ENCODE measurements at places on chromosomes 16 and 17. TPM values are rescaled to one million over a fixed set of nuclear protein-coding genes. Genes with fewer than 3 reads are reported as not detected.

DNA sequence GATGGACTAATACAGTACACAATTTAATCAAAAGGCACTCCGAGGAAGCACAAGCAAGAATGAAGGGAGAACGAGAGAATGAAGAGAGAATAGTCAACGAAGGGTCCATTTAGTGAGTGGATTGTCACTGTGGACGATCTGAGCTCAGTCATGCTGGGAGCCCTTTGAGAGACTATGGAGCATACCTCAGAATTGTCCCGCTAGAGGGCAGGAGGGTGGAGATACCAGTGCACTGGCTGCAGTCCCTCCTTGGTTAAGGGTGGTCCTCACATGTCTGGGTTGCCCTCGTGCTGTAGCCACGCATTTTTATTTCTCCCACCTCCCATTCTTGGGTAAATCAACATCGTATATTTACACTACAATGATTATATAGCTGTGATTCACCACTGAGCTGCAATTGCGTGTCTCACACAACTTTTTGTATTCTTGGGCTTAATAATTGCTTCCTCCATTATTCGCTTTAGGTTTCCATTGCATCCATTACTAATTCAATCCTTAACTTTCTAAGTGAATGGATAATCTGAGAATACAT, 33.2 kb upstream of the FAM20A start:
- no peak for DNase-seq

GRCh38 chr17:56213031-56213430, 59.8 kb downstream of the ANKFN1 start:
- DNase-seq: no peak

DNA sequence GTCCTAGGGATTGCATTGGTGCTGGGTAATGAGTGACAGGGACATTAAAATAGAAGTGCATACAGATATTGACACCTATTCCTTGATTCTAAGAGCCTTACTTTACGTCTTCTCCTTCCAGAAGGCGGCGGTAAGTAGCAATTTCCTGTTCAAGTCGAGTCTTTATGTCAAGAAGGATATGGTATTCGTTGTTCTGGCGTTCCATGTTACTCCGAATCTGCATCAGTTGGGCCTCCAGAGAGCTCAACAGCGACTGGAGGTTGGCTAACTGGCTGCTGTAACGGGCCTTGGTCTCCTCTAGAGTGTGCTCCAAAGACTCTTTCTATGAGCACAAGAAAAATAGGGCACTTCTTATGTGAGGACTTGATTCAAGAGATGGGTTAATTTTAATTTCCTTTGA, 7.0 kb downstream of the KRT20 start:
- DNase-seq: no peak

TBX6 gene
- polyA plus RNA-seq: 0.85 TPM

SLC6A2 gene
- 0.13 TPM for polyA plus RNA-seq

DNA sequence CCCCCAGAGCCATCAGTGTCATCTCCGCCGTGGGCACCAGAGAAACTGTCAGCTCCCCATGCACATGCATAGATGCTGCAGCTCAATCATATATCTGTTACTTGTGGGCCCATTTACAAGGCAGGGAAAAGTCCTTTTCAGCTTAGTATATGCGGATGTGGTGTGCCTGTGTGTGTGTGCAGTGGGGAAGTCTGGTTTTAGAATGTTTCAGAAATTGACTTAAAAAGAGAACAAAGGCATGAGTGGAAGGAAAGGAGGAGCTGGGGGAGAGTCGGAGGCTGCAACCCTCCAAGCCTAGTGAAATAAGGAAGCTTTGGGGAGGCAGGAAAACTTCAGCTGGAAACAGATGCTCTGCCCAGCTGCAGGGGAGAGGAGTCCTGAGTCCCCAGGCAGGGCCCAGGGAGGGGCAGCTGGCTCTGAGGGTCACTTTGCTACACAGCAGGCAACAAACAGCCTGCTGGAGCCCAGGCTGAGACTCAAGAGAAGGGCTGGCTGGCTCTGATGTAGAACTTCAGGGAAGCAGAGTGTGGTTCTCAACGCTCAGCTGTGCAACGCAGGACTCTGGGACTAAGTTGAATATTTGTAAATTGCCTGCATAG, 11.1 kb upstream of the CD300LD start:
- no peak for DNase-seq

METRNL gene
- 13.7 TPM for polyA plus RNA-seq

GRCh38 chr16:71986131-71986530, 14.1 kb downstream of the PKD1L3 start:
- no peak for DNase-seq

DNA sequence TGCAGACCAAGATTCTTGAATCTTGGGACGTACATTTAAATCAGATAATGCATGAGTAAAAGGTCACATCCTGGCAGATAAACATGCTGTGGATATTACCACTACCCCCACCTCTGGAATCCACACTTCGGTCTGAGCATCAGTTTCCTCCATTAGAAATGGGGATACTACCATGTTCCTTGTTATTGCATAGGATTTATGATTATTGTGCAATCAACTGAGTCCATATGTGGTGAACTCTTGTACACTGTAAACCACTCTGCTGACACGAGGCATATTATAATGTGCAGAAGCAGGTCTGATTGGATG, 108.7 kb downstream of the VAT1L start:
- DNase-seq: no peak

DNA sequence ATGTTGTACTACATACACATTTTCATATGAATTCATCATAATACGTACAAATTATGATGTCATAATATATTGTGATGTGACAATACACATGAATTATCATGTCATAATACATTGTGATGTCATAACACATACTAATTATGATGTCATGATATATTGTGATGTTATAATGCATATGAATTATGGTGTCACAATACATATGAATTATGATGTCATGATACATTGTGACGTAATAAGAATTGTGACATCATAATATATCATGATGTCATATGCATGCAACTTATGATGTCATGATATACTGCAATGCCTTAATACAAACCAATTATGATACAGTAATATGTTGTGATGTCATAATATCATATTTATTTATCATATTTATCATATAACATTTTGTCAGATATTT, 2074.3 kb downstream of the TP53TG3F start:
- no peak for DNase-seq

DNA sequence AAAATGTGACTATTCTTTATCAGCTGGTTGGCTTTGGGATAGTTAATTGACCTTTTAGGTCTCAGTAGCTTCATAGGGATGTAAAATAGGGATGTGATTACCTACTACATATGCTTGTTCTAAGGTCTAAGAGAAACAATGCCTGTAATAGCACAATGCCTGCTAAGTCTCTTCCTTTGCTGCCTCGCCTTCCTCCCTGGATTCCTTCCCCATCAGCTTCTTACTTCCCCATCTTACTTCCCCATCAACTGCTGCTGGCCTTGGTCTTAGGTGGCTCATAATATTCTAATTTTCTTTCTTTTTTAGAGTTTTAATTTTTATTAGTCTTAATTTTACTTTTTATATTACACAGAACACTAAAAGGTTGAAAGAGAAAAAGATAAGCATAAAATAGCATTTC, 59.2 kb upstream of the GOT2 start:
- no peak for DNase-seq

GRCh38 chr17:55728833-55729232, 6.2 kb upstream of the TMEM100 start:
- no peak for DNase-seq

DNA sequence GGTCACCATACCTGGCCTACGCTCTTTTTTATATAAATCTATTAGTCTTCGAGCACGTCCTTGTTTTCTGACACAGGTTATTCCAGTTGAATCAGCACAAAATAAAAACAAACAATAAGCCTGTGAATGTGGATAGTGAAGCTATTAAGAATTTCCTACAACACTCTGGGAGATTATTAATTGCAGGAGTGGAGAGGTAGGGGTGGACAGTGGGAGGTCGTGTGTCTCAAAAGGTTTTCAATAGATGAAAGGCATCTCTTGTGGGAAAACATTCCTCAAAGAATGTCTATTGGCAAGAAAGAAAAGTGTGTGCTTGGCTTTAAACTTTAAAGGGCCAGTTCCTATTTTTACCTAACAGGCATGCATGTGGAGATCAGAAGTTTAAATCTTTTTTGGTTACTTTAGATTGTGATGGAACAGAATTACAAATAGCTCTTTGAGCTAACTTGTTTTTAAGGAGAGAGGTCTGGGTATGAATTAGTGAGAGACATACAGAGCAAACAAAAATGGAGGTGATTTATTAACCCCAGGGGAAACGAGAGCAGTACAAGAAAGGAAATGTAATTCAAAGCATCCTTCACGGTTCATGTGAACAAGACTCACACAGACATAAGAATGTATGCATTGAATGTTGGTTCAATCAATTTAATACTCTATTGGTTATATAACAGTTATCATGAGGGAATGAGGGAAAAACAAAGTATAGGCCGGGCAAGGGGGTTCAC, 9.0 kb downstream of the SMYD4 start:
- DNase-seq: no peak

GRCh38 chr16:1311738-1312466, 2.5 kb downstream of the UBE2I start:
- DNase-seq: no peak

- DNase-seq: no peak
Observed at GRCh38 chr17:50169121-50169764, 3.4 kb downstream of the SGCA start.

DNA sequence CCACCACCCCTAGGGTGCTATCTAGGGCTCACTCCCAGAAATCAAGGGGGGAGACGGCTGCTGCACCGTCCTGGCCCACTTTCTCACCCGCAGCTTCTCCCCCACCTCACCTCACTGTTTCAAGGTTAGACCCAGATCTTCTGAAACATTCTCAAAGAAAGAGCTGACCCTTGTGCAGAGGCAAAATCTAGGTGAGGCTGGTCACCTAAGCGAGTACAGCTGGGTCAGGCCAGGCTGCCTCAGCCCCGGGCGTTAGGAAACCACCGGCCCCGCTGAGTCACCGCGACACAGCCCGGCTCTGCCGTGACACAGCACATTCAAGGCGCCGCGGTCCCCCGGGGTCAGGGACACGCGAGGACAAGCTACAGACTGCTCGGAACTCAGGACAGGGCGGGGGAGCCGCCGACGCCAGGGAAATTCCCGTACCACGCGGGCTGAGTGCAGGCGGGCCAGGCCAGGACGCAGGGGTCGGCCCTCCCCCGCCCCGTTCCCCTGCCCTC, 27.1 kb downstream of the GNPTG start:
- no peak for DNase-seq

DNA sequence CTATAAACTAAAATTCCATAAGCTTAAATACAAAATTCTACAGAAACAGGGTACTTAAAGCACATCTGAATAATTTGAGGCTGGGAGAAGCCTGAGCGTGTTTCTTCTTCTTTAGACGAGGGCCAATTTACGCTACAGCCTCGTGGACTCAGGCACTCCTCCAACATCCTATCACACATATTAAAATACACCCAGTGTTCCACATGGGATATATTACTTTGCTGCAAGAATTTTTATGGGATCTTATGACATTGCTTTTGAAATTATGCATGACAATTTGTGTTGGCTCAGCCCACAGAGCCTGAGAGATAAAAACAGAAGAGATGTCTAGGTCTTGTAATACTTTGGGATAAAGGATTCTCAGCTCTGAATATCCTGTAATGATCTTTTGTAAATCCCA, 3.5 kb upstream of the TANGO6 start:
- DNase-seq: no peak

Measured in right lung (tissue), 10 donors.